ENCODE measurements at places on chromosomes 2 and 18.
A peak's percentile ranks its signal among the peaks of the same experiment; 100 is the strongest.

DNA sequence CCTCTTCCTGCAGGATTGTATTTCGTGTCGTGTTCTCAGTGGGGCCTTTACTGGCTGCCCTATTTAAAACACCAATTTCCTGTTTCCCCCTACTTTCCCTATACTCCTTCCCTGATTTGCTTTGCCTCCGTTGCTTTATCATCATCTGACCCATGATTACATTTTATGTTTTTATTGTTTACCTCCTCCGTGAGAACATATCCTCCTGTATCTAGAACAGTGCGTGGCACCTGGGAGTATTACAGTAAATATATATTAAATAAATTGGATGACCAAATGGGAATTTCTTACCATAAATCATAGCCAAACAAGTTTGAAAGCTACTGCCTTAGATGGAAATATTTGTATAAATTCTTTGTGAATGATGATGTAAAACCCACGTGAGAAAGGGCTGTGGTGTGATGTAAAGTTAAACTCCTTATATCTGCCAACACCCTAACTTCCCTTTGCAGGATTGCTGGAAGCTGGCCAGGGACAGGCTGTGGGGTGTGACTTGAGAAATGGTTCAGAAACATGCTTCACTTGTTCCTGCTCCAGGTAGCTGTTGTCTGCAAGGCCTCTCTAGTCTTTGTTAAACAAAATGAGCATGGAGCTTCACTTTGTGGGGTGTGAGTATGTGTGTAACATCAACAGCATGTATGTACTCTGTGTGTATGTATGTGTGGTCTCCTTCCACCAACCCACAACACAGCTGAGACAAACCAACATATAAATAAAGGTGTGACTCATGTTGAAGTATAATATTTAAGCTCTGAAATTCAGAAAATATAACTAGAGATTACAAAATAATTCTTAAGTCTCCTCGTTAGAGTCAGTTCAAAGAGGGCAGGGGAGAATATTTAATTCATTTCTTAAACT, 40.3 kb downstream of the LHCGR start:
- DNase-seq, result no peak

- no peak for DNase-seq
Measured at GRCh38 chr18:55097456-55098170, 138.4 kb upstream of the CCDC68 start.

DNA sequence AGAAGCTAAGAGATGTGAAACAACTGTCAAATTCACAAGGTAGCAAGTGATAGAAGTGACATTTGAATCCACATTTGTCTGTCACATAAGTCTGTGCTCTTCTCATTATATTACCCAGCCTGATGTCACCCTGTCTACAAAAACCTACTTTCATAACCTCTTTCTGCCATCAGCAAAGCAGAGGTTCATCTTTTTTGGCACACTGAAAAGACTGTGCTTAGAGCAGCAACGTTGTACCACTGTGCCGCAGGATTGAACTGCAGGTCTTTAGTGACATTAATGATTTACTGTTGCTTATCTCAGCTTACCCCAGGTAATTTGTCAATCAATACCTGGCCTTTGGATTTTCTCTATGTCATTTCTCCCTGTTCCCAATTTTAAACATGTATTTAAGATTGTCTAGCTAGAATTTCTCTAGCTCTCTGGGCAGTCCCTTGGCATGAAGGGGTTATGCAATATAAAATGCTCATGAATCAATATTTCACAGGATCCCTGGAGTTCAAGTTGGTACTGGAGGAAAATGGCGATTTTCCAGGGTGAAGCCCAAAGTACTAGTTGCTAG, 31.4 kb upstream of the TDRD15 start:
- no peak for DNase-seq

DNA sequence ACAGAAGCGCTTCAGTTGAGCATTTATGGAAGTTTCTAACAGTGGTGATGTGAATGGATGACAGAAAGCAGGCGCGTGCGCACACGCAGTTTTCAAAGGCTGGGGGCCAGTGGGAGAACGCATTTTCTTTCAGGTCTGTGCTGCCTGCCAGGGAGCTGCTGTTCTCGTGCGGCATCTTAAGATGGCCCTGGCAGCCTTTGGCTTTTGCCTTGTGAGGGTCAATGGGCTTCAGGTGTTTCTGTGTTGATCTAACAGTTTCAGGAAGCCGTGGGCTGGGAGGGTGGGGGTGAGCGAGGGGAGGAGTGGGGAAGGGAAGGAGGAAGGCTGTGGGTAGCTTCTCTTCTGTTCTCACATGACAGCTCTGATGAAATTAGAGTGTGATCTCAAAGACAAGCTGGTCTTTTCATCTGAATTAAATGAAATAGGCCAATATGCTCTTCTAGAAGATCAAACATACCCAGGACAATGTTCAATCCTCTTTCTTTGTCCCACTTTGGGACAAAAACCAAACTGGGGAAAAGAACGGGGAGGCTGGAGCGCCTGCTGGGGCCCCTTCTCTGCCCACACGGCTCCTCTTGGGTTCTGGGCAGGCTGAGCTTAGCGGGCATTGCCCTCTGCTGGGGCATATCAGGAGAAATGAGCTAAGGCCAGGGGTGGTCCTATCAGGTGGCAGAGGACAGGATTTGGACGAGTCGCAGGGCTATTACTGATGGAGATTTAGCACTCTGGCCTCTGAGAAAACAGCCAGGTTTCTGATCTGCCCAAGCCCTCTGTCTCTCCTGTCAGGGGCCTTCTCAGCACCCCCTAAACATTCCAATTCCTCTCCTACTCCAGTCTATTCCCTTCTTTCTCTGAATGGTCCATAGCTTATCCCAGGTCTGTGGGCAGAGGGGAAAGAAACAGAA, 126.2 kb upstream of the LGALSL start:
- no peak for DNase-seq

GRCh38 chr2:2926009-2926857, 451.4 kb downstream of the EIPR1 start:
- DNase-seq, result no peak

DNA sequence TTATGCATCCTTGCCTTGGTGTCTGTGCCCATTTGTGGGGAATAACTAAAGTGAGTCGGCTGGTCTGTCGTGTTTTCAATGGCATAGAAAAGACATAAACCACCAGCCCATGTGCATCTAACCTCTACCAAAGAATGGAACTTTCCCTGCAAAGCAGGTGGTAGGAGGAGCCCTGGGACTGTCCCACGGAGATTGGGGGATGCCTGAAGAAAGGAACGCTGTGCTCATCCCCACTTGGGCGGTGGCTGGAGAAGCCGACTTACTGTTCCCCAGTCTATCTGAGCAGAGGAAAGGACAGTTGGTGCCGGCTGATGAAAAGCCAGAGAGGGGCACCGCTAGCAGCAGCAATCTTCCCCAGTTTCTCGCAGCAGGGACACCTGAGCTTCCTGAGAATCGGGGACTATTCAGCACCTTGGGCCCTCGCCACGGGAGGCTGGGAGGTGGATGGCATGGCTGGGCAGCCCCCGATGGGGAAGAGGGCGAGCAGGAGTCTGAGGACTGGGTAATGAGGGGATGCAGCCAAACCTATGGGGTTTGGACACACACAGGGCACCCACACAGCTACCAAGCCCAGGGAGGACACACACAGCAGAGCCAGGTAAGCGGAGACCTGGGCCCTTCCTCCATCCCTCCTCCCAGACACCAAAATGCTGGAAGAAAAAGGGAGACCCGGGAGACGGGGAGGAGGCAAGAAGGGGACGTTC, 53.7 kb upstream of the AGAP1 start:
- no peak for DNase-seq

- DNase-seq, result no peak
Measured at GRCh38 chr2:126368758-126369157, 287.2 kb upstream of the GYPC start.

- no peak for DNase-seq
Measured at GRCh38 chr2:108923736-108924579, 65.1 kb downstream of the EDAR start.

DNA sequence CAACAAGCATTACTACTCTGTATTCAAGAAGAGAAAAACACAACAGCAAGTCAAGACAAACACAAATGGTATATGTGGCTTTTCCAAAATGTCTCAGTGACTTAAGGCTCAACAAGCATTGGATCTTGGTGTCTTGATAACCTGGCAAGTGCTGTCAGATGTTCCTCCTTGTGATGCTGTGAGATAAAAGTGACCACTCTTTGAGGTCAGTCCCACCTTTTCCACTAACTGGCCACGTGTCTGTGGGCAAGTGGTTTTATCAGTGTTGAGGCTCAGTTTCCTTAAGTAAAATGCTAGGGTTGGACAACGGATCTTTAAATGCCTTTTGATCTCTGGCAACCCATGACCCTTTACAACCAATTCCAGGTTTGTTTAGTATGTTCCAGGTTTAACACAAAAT, 98.7 kb downstream of the BCL2 start:
- no peak for DNase-seq

GRCh38 chr2:220961143-220961860, 610.8 kb downstream of the EPHA4 start:
- no peak for DNase-seq

- DNase-seq, result no peak
Measured at GRCh38 chr2:220936641-220937197, 635.4 kb downstream of the EPHA4 start.

DNA sequence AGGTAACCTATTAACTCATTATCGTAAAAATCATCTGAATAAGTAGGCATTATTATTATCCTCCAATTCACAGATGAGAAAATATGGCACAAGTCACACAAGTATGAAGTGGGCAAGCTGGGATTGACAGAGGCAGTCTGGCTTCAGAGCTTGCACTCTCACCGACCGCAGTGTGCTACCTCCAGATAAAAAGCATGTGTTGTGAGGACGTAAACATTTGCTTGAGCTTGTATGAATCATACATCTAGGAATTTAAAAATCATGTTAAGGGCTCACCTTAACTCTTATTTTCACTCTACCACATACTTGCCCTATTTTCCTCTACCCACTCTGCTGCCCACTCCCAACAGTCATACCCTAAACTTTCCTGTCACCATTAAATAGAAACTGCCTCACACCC, 65.3 kb upstream of the AMMECR1L start:
- no peak for DNase-seq

DNA sequence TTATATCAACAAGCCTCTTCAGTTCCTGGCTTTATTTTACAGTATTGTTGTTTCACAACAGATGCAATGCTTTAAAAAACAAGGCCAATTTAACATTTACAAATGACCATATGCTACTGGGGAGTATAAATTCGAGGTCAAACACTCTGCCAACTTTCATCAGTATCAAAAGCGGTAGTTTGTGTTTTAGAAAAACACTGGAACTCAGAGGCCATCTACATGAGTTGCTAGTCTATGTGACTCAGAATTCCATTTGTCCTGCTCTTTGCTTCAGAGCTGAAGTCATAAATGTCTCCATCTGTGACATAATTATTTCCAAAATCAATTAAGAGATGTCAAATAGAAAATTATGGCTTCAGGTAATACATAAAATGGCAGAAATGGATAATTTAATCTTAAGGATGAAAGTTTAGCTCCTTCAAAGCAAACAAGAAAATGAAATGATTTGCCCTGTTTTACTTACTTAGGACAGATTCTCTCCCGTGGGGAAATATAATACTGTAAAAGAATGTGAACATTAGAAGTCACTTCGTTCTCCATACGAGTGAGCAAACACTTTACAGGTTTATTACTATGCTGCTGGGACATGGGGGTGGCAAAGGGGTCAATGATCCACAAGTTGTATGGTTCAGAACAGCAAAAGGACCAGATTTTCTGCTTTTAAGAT, 3.7 kb downstream of the MEX3C start:
- DNase-seq, result no peak

- peak; percentile 23 for DNase-seq
Measured at GRCh38 chr2:47043142-47043890, 111.8 kb downstream of the STPG4 start.

- DNase-seq, result no peak
Measured at GRCh38 chr18:65762556-65762955, 11.7 kb downstream of the CDH7 start.

DNA sequence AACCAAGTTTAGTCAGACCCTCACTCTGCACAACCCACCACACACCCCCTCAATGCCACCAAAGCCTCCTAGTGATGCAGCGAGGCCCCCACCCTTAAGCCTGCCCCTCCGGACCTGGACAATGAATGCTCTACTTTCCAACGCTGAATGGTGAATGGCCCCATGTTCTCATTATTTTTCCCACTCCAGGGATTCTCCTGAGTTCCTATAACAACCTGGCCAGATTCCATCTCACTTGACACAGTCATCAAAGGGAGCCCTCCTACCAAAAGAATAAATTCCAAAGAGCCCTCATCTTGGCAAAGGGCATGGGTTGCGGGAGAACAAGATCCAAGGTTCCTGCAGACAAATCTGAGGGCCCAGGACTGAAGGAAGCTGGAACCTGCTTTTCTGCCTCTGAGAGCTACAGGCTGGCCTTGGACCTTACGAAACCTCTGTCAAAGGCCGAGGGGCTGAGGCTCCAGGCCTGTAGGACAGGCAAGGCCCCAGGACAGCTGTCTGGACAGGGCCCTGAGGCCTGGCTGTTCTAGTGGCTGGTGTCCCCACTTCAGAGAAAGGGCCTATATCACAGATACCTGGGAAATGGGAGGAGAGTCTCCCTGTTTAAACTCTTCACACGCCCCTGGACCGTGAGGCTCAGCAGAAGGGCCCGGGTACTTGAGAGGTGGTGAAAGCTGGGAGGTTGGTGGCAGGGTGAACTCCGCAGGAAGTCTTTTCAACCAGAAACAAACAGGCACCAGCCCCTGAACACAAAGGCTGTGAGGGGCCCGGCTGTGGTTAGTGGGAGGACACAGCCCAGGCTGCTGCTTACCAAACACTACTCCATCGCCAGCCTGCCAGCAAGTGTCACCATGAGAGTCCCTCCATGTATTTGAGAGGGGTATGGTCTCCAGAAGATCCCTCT, 27.3 kb downstream of the SFXN5 start:
- no peak for DNase-seq

GRCh38 chr2:191066197-191066918, 52.4 kb upstream of the STAT1 start:
- no peak for DNase-seq

DNA sequence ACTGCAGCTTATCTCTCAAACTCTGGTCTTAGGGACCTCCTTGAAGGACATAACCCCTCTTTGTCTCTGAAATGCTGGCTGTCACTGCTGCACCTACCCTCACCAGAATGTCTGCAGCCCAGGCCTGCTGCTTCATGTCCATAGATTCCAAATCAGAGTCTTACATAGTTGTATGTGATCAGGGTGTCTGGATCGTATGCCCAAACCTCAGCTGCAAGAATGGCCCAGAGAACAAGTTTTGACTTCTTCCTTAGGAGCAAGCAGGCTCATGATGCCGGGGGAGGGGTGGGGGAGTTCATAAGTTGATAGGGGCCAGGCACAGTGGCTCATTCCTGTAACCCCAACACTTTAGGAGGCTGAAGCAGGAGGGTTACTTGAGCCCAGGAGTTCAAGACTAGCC, 55.8 kb upstream of the RMDN2 start:
- no peak for DNase-seq
